ENCODE measurements at places on chromosomes 13 and 19.

DNA sequence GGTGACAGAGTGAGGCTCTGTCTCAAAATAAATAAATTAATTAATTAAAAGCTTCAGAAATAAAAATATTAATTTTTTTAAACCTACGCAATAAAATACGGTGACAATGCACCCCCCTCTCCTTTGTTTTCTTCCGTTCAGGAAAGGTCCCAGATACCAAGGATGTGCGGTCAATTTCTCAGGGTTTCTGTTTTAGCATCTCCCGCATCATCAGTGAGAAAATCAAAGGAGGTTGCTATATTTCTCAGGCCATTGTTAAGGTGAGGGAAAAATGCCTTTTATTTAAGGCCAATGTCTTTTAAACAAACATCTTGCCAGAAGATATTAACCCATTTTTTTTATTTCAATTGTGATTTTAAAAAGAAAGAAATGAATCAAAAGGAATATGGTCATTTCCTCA is 111.7 kb downstream of the INSR start:
- DNase-seq: no peak

DNA sequence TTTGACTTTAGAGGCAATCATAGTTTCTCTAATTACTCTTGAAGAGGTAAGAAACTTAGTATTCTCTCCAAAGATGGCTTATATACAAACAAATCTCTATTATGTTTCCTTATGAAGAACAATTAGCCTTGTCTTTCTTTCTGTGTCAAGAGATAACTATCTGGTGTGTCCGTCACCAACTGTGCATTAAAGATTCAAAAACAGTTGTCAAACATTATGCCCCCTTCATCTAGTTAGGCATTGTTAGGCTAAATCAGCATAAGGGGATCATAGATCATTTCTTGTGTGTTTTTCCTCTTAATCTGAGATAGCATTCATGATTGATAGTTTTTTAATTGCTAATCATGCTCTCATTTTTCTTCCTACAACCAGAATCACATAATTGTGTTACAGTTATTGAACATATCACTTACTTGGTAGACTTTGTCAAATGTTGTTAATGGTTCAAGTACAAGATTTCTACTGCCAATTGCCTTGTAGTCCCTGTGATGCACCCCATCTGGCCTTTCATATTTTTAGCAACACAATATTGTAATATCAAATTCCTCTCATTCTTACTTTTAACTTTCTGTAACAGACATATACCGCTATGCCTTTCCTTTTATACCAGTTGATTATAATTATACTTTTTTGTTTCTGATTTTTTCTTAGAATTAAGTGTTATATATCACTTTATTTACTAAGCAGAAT is 612.7 kb downstream of the SLITRK6 start:
- DNase-seq: no peak

DNA sequence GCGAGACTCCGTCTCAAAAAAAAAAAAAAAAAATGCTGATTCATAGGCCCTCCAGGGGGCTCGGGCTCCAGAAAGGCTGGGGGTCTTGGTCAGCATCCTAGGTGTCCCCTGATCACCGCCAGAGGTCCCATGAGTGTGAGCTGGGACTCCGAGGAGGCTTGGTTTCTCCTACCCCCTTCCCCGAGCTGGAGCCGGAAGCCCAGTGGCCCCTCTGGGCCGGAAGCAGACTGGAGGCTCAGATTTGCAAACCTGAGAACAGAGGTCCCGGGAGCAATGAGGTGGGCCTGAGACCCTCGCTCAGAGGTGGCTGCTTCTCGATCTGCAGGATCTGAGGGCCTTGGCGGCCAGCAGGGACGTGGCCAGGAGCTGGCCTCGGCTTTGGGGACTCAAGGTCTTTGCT is 41.5 kb downstream of the EFNA2 start:
- no peak for DNase-seq

DNA sequence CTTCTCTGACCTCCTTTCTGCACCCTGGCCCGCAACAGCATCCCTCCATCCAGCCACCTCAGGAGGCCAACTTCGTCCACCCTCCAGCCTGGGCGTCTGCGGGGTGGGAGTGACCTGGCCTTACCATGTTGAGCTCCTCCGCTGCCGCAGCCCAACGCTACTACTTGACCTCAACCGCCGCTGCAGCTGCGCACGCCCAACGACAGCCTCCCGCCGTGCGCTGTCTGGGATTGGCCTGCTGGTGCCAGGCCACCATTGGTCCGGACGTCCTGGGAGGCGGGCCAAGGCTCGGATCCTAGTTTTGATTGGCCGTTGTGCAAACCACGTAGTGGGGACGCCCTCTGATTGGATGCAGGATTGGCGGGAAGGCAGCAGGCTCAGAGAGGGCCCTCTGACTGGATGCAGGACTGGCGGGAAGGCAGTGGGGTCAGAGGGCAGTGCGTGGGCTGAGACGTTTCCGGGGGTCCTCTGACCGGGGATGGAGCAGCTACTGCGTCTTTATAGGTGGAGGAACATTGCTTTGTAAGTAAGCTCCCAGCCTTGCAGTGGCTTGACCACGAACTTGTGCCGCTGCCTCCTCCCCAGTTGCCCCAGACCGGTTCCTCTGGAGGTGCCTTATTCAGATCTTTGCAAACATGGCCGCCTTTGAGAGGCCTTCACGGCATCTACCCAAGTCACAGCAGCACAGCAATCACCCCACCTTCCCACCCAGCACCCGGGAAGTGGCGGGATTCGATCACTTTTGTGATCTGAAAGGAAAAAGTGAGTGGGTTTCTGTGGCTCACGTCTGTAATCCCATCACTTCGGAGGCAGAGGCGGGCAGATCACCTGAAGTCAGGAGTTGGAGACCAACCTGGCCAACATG is at the start of gene TUBA3C:
TUBA3C (minus strand) TSS at position 204 of the 865 bp plus-strand sequence; CDS start at position 127, 77 bp downstream.
- DNase-seq: no peak

DNA sequence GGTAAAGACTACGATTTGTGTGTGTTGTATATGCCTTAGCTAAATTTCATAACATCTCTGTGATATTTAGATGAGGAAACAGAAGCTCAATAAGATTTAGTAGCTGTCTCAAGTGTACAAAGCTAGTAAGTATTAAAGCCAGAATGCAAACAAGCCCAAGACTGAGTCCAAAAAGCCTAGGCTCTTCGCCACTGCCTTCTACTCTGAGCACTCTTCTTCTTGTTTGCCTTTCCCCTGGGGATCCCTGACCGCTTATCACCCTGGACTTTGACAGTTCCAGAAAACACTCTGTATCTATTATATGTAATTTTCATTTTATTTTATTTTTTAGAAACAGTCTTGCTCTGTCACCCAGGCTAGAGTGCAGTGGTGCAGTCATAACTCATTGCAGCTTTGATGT is 5.8 kb downstream of the TM9SF2 start:
- no peak for DNase-seq

DNA sequence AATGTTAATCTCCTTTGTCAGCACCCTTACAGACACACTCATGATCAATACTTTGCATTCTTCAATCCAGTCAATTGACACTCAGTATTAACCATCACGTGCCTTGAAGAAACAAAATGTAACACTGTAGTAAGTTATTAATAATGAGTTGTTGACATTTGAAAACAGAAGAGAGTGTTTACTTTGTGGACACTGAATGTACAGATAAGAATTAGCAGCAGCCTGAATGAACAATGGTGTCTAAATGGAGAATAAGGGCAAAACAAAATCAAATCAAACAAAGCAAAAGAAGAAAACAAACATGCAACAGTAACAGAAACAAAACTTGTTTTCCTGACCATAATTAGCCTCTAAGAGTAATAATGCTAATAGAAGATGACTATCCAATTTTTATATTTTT is 1191.1 kb upstream of the MIR17HG start:
- DNase-seq: no peak

GRCh38 chr19:7845390-7846154 is 15.6 kb downstream of the EVI5L start:
- DNase-seq: no peak
